Colonic mucosa (tissue), 4 donors: ENCODE measurements at places on chromosomes 2 and 18. TPM values are rescaled to one million over a fixed set of nuclear protein-coding genes. Genes with fewer than 3 reads are reported as not detected.

- H3K36me3 ChIP-seq, result no peaks in the 10 kb centered on the region
- no peak overlapping the region for H3K4me3 ChIP-seq
- H3K27me3 ChIP-seq, result no peaks in the 10 kb centered on the region
- peaks cover 7% of the 10 kb centered on the region for H3K4me1 ChIP-seq
- no peak overlapping the region for H3K27ac ChIP-seq
Observed at GRCh38 chr2:16120591-16121180, 180.3 kb downstream of the MYCN start.

DNA sequence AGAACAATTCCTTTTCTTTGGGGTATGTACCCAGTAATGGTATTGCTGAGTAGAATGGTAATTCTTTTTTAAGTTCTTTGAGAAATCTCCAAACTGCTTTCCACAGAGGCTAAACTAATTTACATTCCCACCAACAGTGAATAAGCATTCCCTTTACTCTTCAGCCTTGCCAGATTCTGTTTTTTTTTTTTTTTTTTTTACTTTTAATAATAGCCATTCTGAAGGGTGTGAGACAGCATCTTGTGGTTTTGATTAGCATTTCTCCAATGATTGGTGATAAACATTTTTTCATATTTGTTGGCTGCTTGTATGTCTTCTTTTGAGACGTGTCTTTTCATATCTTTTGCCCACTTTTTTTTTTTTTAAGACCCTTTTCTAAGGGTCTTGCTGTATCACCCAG is 137.4 kb downstream of the RTN4 start:
- H3K4me3 ChIP-seq, result no peak overlapping the region
- no peaks in the 10 kb centered on the region for H3K36me3 ChIP-seq
- no peaks in the 10 kb centered on the region for H3K27me3 ChIP-seq

DNA sequence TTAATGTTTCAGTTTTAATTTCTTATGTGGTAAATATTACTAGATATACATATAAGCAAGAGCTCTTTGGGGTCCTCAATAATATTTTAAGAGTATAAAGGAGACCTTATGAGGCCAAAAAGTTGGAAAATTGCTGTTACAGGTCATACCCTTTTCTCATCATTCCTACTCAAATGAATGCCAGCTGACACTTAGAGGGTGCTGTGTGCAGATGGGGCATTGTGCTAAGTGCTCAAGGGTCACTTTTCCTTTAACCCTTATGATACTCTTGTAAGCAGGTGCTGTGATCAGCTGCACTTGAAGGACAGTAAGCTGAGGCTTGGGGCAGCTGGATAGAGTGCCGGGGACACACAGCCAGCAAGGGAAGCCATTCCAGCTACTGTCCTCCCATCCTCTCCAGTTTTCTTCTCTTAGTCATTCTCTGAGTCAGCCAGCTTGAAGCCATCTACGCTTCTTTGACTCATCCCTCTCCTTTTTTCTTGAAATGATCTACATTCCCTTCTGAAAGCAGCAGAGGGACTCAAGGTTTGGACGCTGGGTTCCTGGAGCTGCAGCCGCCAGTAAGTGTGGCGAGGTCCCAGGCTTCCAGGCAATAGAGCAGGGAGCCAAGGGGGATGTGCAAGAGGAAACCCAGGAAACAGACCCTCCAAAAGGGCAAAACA is 42.0 kb upstream of the CREB1 start:
- H3K36me3 ChIP-seq, result no peaks in the 10 kb centered on the region
- H3K27ac ChIP-seq, result no peak overlapping the region
- H3K4me3 ChIP-seq, result no peak overlapping the region
- DNase-seq, result no peak
- H3K4me1 ChIP-seq, result no peaks in the 10 kb centered on the region
- H3K27me3 ChIP-seq, result no peaks in the 10 kb centered on the region

EMILIN1 gene
- total RNA-seq, result 43.0 TPM

TUBB8B gene
- 0.27 TPM for total RNA-seq

APLF gene
- total RNA-seq, result 0.96 TPM
